ENCODE measurements at places on chromosomes 12 and 14.

- no peak for DNase-seq
Measured at GRCh38 chr12:29463198-29463597, 34.3 kb downstream of the OVCH1 start.

GRCh38 chr12:69519871-69520270 is 49.7 kb downstream of the FRS2 start:
- no peak for DNase-seq

DNA sequence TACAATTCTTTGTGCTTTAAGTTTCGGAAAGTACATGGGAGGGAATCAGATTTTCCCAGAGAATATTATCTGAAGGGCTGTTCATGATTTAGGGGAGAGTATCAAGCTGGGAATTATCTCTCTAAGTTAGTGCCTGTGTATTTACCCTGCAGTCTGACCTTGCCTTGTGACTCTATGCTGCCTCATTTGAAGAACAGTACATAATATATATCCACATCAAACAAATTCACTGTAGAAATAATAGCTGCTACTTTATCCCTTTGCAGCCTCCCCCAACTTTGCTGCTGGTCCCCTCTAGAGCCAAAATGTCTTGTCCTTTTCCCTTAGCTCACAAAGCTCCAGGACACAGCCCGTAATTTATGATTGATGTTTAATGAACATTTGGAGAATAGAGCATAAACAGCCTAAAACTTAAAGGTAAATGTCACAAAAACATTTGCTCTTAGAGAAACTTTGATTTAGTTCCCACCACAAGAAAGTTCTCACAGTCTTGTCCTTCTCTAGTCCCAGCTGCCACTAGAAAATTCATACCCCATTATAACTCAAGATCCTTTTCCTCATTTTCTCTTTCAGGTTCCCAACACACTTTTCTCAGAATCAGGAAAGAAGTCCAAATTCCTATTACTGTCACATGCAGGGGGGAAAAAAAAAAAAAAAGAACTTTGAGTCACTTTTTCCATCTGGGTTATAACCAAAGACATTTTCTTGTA is 1009.6 kb downstream of the FLRT2 start:
- no peak for DNase-seq

GRCh38 chr12:18723752-18724151 is 14.1 kb downstream of the PLCZ1 start:
- peak; percentile 38 for DNase-seq

- no peak for DNase-seq
Measured at GRCh38 chr14:50308363-50308915, 3.6 kb downstream of the L2HGDH start.

DNA sequence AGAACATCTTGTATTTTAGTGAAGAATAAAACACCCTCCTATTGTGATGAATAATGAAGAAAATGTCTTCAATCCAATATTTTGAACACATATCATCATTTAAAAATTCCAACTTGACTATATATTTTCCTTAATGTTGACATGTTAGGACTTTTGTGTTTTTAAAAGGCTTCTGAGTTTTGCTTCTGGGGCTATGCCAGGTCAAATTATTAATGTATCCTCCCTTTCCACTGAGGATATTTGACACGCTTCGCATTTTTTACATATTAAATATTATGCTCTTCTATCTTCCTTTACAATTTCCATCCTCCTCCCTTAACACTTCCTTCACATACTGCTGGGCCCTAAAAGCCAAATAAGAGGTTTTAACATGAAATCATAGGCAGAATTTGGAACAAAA is 20.6 kb downstream of the RERG start:
- DNase-seq: no peak

GRCh38 chr14:35992816-35993683 is 166.9 kb downstream of the BRMS1L start:
- DNase-seq: no peak

- DNase-seq: no peak
Measured at GRCh38 chr14:92937051-92937937, 14.3 kb downstream of the CHGA start.

DNA sequence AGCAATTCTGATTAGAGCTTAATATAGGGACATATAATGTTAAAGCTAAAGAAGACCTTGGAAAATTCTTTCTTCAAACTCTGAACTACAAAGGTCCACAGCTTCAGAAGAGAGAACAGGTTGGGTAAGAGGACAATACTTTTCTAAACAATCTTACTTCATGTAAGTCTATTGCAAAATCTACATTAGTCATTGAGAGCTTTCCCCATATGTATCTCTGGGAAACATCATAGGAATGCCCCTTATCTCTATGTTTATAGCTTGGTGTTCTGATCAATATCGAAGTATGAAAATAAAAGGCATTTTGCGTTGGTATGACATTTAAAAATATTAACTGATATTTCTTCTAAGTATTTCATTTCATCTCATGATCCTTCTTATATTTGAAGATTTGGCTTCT is 962.6 kb downstream of the AACS start:
- DNase-seq: no peak

GRCh38 chr12:107778383-107779025 is 4.0 kb downstream of the ASCL4 start:
- no peak for DNase-seq

GRCh38 chr12:21580748-21581516 is 23.7 kb downstream of the GYS2 start:
- no peak for DNase-seq

DNA sequence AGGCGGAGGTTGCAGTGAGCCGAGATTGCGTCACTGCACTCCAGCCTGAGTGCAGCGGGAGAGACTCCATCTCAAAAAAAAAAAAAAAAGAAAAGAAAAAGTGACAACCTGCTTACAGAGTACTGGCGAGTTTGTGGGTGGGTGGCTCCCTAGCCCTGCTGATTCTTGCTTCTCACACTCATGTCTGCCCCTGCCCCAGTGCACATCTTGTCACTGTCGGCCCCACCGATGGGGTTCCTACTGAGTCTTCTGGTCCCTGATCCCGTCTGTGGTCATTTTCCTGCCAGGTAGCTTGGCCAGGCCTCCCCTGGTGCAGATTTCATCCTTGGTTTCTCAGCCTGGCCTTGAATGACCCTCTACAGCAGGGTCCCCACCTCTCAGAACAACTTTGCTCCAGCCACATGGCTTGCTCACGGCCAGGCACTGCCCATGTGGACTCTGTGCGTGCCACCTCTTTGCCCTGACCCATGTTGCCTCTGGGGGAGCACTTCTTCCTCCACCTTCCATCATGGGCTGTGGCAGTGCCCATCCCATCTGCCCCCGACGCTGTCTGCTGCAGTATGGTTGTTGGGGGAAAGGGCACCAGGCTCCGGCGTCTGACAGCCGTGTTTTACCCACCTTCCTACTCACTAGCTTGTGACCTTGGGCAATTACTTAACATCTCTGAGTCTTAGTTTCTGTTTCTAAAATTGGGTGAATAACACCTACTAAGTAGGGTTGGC is 2.1 kb upstream of the PTPN6 start:
- DNase-seq: no peak

DNA sequence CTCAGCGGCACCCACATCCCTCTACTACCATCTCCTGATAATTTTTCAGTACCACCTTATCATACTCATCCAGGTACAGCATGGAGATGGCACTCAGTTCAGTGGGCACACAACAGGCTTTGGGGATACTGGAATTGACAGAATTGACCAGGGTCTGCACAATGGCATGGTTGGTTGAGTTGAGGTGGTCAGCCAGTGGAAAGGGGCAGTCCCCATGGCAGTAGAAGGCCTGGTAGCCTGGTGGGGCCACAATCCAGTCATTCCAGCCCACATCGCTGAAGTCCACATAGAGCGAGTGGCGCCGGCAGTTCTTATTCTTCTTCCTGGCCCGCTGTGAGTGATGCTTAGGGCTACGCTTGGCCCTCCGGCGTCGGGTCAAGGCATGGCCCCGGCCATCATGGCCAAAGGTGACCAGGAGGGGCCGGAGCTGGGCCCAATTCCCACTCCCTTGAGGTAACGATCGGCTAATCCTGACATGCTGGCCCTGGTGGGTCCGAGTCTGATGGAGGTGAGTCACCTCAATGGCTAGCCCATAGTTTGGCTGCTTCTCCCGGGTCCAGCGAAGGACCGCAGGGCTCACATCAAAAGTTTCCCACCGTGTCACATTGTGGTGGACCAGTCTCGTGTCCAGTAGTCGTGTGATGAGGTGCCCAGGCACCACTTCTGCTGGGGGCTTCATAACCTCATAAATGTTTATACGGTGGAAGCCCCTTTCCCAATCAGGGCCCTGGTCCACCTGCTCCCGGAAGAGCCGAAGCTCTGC is 6.4 kb downstream of the BMP4 start:
- no peak for DNase-seq

GRCh38 chr14:27002179-27002578 is 404.3 kb upstream of the NOVA1 start:
- DNase-seq: no peak

- no peak for DNase-seq
Measured at GRCh38 chr12:94152292-94153078, 4.1 kb downstream of the PLXNC1 start.

DNA sequence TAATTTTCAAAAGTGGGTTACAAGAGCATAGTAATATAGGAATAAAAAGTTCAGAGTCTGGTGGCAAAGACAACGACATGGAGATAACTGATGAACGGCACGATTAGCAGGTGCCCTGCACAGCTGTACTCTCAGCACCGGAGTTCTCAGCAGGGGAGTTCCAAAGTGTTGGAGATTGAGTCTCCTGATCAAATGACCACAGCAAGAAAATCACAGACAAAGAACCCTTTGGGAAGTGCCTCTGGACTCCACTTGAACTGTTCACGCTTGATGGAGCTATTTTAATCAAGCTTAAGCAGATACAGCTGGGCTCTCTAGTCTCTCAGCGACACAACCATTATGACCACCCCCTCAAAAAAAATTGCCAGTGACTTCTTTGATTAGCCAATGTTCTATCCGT is 153.1 kb downstream of the ALG10B start:
- DNase-seq: no peak

GRCh38 chr14:99568567-99569560 is 35.1 kb downstream of the CCDC85C start:
- no peak for DNase-seq

GRCh38 chr14:35112641-35113040 is 9.1 kb downstream of the PPP2R3C start:
- DNase-seq: no peak

- no peak for DNase-seq
Measured at GRCh38 chr14:101294136-101294535, 267.2 kb upstream of the DIO3 start.

DNA sequence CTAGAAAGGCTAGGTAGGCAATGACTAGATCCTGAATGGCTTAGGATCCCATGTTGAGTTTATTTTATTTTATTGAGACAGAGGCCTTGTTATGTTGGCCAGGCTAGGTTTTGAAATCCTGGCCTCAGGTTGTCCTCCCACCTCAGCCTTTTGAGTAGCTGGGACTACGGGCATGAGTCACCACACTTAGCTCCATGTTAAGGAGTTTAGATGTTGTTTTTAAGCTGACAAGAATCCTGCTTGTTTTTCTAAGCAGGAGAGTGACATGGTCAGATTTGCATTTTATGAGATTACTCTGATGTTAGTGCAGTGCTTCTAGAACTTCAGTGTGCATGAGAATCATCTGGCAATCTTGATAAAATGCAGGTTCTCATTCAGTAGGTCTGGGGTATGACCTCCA is 14.5 kb downstream of the CCDC198 start:
- DNase-seq: no peak

DNA sequence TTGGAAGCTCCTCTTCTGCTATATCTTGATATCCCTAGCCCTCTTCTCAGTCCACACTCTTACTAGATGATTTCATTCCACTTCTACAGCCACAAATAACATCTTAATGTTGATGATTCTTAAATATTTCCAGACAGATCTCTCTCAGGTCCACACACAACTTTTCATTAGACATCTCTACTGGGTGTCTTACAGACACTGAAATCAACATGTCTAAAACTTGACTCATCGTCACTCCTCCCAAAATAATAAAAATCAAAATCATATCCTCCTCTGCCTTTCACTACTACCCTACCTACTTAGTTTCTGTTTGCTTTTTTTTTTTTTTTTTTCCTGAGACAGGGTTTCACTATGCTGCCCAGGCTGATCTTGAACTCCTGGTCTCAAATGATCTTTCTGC is 11.9 kb downstream of the PRDM4 start:
- DNase-seq: no peak

DNA sequence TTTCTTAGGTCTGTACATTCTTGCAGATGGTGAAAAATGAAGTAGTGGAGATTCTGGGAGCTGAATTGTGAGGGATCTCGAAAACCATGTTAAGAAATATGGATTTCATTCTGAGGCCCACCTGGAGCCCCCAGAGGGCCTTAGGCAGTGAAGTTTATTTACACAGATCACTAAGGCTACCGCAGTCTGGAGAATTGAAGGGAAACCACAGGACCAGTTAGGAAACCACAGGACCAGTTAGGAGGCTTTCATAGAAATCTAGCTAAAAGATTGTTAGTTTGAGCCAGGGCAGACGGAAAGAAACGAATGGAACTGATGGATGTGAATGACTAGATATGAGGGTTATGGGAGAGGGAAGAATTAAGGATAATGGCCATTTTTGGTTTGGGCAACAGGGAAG is 7.2 kb downstream of the CBLN3 start:
- no peak for DNase-seq

DNA sequence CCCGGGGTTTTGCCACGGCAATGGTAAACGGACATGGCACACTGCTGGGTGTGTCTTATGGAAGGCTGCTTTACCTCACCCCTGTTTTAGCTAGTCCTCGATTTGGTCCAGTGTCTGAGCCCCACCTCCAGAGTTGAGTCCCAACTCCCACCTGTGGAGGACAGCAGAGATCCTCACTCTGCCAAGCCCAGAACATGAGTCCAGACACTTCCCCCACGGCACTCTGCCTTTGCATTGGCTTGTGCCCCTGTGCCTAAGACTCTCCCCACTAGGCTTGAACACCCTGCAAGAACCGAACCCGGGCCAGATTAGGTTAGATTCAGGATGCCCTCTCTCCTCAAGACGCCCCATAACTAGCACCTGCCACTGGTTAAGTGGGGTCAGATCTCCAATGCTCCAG is 59.8 kb upstream of the C14orf180 start:
- DNase-seq: no peak

GRCh38 chr12:82047446-82047845 is 288.3 kb upstream of the PPFIA2 start:
- no peak for DNase-seq

DNA sequence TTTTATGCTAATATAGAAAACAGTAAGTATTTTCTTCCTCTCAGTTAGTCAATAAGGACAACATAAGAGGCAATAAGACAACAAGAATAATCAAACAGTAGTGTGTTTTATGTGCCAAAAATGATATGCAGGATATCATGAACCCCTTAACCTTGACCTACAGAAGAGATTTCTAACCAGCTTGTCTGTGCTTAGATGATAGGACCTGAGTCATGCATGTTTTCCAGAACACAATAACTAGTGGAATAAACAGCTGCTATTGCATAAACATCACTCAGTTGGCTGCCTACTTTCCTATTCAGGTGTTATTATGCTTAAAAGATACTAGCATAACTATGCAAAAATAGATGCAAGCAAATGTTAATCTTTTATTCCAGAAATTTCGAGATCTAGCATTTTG is 282.5 kb downstream of the PRKD1 start:
- DNase-seq: no peak

DNA sequence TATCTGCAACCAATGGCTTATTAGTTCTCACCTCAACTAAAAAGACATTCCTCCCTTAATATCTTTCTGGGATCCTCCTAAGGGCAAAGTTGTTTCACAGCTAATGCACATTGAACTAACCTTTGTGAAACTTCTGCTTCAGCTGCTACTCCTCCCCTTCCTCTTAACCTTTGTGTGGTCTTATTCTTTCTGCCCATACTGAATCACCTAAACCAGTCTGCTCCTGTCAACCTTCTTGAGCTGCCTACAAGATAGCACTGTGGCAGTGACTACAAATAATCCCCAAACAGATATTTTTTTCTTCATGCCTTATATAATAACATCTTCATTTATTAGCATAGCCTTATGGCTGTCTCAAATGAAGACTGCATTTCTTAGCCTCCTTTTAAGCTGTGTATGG is 1077.4 kb upstream of the ATXN7L3B start:
- DNase-seq: no peak

All from NCI-H460 (cell line).